Cortex of kidney (tissue), 1 donor: ENCODE measurements at places on chromosomes 11 and 22.

GRCh38 chr11:67523556-67524479, 572 bp upstream of the CABP2 start:
- no peak for DNase-seq

- no peak for DNase-seq
Observed at GRCh38 chr11:76613901-76614300, 56.6 kb downstream of the LRRC32 start.

- DNase-seq, result no peak
Observed at GRCh38 chr11:134652586-134653255, 240.7 kb upstream of the B3GAT1 start.

DNA sequence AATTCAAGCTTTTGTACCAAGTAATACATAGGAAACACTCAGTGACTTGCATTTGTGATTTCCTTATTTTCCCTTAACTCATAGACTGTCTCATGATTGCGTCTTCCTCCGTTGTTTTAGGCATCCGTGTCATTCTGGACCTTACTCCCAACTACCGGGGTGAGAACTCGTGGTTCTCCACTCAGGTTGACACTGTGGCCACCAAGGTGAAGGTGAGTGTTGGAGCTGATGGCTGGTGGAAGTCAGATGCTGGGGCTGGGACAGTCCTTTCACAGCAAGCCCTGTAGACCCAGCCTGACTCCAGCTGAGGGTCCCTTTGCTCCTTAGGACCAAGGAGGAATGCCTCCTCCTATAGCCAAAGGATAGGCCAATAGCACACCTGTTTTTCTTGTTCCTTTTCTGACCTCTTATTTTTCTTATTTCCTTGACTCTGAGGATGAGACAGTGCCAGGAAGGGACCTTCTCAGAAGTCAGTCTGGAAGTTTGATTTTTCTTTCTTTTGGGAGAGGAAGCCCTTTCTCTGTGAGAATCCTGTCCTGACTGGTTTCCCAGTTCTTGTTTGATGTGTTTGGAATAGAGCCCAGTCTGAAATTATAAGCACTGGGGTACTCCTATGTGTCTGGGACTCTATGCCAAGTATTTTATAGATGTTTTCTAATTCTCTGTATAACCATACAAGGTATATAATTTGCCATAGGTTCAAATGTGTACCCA, 2.2 kb downstream of the SLC3A2 start:
- no peak for DNase-seq

- no peak for DNase-seq
Observed at GRCh38 chr11:14583252-14584034, 60.2 kb upstream of the PDE3B start.

- no peak for DNase-seq
Observed at GRCh38 chr22:26271427-26271826, 102.2 kb downstream of the SEZ6L start.

DNA sequence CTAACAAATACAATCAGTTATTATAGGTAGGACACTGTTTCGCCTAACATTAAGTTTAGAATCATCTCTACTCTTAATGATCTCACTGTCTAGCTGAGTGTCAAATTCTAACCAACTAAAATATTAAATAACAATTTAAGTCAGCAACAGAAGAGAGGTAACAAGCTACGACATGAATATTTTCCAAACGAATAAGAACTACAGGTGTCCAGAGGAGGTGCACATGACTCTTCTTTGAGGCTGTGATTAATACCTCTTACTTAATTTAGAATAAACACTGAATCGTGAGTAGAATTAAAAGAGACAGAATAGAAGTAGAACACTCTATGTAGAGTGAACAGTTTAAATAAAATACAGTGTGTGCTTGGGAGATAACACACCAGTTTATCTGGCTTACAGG, 619.0 kb upstream of the ARHGAP42 start:
- no peak for DNase-seq

DNA sequence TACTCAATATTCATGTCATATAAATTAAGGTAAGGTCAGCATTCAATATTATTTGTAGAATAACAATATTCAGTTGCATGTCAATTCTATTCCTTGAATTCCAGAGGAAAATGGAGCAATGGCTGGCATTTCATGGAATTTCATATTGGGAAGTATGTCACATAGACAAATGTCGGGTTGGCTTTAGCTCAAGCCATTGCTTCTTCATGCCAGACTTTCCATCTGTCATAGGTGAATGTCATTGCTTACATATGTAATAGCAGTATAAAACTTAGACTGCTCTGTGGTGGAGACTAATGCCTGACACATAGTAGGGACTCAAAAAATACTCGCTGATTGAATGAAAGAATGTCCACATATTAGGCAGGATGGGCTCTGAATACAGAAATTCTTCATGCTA, 509.6 kb upstream of the CHORDC1 start:
- no peak for DNase-seq

DNA sequence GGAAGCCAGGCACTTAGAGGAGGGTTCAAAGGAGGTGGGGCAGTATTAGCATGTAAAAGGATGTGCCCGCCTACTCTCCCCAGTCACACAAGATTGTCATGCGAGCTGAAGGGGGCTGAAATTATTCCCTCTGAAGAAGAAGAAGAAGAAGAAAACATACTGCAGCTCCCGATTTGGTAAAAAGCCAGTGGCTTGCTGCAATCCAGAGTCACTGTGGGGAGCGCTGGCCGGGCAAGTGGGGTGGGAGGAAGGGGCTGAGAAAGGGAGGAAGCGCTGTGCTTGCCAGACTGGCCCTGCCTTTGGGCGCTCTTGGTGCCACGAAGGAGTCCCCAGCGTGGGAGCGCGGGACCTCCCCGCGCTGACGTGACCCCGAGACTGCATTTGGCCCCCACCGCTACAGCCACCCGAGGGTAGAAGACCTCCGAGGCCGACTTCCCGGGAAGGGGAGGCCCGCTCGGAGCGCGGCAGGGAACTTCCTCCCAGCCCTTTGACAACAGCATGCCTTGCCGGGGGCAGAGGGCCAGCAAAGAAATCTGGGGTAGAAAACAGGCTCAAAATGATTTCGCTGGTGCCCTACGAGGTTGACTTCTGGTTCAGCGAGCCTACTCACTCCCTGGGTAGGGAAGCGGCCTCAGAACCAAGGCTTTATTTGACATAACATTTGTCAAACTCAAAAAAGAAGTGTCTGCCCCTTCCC, 906.3 kb downstream of the DLG2 start:
- DNase-seq, result no peak

DNA sequence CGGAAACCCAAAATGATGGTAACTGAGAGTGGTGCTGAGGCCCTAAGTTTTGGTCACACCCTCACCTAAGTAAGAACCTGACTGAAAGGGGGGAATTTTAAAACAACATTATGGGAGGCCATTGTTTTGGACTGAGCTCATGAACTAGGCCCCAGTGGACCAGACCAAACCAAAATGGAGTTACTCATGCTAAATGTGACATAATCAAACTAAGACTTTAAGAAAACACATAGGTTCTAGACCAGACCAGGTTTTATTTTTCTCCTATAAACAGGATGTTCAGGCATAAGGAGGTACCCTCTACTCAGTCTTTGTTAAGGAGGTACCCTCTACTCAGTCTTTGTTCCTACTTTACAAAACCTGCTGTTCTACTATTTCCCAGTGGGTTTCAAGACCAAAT, 7.4 kb upstream of the EI24 start:
- DNase-seq, result no peak

- no peak for DNase-seq
Observed at GRCh38 chr22:27918341-27919221, 475 bp downstream of the PITPNB start.

DNA sequence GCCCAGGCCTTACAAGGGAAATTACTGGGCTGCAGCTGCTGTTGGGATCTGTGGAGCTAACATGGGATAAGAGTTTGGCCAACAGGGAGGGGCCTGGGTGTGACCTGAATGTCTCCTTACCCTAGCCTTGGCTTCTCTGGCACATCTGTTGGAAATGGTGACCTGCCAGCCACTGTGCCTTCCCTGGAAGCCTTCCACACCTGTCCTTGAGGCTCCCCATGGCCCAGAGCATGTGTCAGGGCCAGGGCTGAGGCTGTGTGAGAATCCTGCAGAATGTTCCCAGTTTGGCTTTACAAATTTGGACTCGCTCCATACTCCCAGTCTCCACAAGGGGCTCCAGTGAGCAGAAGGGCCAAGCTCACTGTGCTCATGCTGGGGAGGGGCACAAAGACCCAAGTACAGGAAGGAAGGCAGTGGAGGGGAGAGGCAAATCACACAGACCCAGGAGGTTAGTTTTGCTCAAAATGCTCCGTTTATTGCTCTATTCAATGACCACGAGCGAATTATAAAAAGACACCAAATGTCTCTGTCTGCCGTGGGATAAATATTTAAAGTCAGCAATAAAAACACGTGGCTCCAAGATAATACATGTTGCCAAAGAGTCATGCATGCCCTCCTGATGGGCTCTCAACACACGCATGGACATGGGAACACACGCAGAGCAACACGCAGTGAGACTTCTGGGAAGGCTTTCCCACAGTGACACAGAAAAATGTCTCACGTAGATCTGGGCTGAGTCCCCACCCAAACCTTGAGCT, 1.7 kb upstream of the IGSF22 start:
- DNase-seq, result no peak

DNA sequence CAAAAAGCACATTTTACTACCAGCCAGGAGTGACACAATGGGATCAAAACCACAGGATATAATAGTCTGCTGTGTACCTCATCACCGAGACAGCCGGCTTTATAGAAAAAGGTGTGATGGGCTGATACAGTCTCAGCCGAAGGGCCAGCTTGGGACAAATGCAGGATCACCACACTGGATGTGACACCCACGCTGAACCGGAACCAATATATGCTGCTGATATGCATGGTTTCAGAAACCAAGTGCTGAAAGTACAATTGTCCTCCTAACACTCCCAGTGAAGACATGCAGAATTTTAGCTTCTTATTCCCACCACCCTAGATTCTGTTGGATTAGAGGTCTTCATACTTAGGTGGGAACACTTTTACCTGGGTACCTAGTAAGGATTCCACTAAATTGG, 97.0 kb upstream of the LDLRAD3 start:
- no peak for DNase-seq

DNA sequence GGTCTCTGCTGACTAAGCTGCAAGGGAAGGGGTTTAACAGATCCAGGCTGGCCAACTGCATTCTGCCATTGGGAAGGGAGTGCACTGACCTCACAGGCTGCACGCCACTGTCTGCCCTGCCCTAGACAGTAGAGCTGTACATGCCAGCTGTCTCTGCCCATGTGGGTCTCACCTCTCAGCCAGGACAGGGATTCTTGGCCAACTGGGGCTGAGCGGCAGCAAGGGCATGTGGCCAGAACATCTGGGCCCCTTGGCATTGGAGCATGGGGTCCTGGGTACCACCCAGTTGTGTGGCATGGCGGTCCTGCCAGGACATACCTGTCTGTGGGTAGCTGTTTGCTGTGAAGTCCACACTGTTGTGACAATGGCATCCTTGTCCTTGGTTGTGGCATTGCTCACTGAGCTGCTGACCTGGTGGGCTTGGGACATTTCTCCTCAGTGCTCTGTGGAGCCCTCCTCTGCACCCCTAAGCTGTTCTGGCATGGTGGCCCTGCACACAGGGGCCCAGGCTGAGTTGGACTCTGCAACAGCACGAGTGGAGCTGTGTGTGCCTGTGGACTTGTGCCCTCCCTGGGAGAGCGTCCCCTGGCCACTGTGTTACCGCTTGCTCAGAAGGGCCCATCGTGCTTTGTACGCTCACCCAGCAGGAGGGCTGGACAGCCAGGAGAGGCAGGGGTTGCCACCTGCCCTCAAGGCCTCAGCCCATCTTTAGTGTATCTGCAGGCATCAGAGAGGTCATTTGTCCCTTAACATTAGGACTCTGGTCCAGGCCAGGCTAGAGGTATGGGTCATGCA, 46.7 kb downstream of the MED15 start:
- no peak for DNase-seq

DNA sequence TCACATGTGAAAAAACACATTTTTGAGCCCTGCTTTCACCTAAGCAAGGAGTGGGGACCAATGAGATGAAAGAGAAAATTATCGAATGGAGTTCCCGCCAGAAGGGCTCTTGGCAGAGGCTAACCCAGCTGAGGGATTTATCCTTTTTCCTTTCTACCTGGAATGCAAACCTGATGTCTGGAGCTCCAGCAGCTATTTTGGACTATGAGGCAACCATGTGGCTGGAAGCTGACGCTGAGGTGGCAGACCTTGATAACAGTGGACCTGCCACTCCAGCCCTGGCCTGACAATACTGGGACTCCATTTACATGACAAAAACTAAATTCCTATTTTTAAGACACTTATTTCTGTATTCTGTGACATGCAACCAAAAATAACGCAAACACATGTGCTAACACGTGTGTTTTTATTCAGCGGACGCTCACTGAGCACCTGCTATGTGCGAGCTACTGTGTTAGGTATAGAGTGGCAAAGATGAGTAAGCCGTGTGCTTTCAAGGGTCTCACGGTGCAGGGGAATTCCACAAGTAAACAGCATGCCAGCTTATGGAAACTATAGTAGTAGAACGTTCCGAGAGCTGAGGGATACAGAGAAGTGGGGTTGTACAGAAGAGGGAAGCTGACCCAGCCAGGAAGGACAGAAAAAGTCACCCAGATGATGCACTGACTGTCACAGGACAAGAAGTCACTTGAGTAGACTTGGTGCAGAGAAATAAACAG, 19.1 kb upstream of the ISX start:
- no peak for DNase-seq

DNA sequence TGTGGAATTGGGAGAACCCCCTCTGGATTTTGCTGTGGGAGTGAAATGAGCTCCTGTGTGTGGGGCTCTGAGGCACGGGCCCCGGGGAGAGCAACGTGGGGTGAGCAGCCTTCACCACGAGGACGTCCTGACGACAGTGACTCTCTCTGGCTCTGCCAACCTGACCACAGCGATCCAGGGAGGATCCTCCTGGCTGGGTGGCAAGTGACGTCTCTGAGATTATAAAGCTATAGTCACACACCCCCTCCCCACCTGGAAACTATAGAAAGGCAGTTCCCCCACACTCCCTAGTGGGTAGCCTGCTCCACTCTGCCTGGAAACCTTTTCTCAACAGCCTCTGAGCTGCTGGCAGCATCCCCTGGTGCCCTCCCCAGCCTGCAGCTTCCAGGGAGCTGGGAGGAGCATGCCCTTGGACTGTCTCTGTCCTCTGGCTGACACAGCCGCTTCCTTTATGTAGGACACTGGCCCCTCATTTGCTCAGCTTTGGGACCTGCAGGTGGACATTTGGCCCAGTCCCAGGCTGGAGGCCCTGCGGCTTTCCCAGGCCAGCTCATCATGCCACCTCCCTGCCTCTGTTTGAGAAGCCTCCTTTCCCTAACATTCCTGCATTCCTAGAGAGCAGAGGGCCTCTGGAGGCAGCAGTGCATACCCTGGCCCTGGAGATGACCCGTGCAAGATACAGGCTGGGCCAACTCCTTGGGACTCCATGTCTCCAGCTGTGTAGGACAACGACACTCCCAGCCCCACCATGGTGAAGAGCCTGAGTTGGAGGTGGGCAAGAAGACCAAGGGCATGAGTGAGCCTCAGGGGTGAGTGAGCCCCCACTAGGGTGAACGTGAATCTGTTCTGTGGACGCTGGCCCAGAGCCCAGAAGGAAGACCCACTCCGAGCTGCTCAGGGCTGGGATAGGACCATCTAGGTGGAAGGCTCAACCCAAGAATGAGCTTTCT, 314.0 kb downstream of the NTM start:
- DNase-seq, result no peak

DNA sequence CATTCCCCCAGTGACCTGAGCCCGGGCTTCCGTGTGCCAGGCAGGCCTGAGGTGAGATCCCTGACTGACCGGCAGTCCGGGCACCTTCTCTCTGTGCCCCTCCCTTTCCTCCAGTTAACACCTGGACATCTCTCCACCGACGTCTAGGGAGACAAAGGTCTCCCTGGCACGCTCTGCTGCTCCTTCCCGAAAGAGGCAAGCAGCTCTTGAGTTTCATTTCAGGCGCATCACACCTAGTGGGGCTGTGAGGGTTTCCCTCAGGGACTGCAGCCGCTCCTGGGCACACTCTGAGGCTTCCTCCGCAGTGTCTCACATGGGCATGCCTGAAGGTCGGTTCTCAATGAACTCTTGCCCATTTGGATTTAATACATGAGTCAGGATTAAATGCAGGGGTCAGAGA, 322.7 kb downstream of the CTTN start:
- no peak for DNase-seq
